Stimulated activated CD4-positive, alpha-beta T cell treated with anti-CD3 and anti-CD28 coated beads, Interleukin-1b, Interleukin-23, amount 100 ng/mL, for 48 hours (primary cell): ENCODE measurements at places on chromosomes 1 and 21.
A peak's percentile ranks its signal among the peaks of the same experiment; 100 is the strongest.

- DNase-seq = no peak
Observed at GRCh38 chr1:4830707-4831106, 176.3 kb downstream of the AJAP1 start.

GRCh38 chr1:113389359-113389952 is 859 bp upstream of the MAGI3 start:
- no peak for DNase-seq

- DNase-seq = peak; percentile 29
Observed at GRCh38 chr1:165444897-165445370, at the start of gene RXRG. RXRG (minus strand) TSS chr1:165445126; CDS start chr1:165444893, 233 bp downstream.

- no peak for DNase-seq
Observed at GRCh38 chr1:57683037-57683942, 259.4 kb upstream of the DAB1 start.

GRCh38 chr1:75708910-75709309 is 15.6 kb upstream of the ACADM start:
- no peak for DNase-seq

DNA sequence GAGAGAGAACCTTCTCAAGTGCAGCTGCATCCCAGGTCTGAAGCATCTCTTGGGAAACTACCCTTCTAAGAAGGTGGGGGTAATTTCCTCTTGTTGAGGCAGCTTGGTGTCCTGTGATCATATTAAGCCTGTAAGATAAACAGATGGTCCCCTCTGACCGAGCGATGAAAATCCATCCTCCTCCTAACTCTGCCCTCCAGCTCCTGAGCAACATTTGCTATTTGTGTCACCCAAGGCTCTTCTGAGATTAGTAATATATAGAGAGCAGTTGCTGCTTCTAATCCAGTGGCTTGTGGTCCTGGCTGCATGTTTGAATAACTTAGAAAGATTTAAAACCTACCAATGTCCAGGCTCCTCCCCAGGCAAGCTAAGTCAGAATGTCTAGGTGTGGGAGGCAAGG is 123.7 kb downstream of the DISC1 start:
- no peak for DNase-seq

DNA sequence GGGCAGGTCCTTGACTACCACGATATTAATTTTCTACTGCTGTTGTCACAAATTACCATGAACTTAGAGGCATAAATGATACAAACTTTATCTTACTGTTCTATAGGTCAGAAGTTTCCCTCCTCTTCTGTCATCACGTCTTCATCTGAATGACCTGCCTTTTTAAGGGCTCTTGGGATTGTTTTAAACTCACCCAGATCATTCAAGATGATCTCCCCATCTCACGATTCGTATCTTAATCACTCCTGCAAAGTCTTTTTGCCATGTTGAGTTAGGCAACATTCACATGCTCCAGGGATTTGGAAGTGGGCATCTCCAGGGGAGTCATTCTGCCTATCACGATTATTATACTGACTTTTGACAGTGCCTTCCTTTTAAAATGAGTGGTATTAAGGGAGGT is 32.1 kb downstream of the NCAM2 start:
- no peak for DNase-seq

GRCh38 chr1:204461331-204462228 is 33.0 kb downstream of the PIK3C2B start:
- DNase-seq = no peak

DNA sequence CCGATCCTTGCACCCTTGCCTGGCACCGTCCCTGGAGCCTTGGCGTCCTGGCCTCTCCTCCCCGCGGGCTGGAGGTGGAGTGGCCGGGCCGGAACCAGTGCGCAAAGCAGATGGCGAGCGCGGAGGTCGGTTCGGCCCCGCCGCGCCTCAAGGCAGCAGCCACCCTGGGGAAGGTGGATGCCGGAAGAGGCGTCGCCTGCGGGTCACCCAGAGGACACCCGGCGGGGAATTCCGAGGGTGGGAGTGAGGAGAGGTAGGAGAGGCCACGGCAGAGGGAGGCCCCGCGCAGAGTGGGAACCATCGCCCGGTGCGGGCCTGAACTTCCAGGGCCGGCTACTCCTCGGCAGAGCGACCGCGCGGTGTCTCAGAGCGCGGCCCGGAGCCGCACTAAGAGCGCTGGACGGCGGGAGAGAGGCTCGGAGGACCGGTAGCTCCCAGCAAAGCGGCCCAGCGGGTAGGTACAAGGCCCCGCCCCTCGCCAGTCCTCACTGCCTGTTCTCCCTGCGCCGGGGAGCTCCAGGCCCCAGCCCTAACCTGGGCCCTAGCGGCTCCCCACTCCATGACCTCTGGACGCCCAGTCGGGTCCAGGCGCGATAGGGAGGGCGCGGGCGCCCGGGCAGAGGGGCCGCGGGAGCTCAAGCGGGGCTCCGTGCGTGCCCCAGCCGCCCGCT is at the start of gene RNF207:
RNF207 (plus strand) TSS at position 271 of the 671 bp plus-strand sequence. CDS start 417 bp downstream, outside the sequence.
- peak; percentile 67 for DNase-seq

DNA sequence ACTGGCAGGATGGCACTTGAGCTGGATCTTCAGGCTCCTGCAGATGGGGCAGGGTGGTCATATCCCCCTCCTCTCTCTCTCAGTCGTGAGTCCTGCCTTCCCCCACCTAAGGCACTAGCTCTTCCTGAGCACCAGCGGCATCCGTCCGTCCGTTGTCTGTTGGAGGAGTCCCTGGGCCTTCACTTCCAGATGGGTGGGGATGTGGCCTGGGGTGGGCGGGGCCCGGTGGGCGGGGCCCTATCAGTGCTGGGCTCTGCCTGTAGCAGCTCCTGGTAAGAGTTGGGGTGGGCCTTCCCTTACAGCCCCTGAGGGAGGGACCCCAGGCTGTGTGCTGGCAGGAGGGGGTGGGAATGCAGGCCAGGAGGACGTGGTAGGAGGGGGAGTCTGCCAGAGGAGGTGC is 10.3 kb downstream of the LDLRAD2 start:
- no peak for DNase-seq

GRCh38 chr1:241821363-241821762 is 26.6 kb upstream of the EXO1 start:
- DNase-seq = no peak

DNA sequence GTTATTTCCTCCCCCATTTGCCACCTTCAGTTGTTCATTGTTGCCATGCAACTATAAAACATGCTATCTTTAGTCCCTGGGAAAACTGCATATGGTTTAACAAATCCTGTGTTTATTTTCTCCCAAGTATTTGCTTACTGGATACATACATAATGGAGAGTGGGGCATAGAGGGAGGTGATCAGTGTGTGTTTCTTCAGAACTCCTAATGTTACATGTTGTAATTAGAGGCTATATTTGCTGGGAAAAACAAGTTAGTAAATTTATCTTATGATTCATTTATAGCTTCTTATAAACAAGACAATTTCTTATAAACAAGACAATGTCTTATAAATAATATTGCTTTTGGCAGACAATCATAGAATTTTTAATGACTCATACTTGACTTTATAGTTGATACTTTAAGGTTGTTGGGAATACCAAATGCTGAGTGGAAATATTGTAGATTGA is 7.3 kb upstream of the GIPC2 start:
- DNase-seq = no peak
